ENCODE measurements at places on chromosomes 4 and X. TPM values are rescaled to one million over a fixed set of nuclear protein-coding genes. Genes with fewer than 3 reads are reported as not detected.

The MTMR8 gene
- total RNA-seq = 0.33 TPM

The ATP1B4 gene
- not detected for total RNA-seq

The ADGRG4 gene
- total RNA-seq = not detected

The ARR3 gene
- total RNA-seq = not detected

The KDM6A gene
- total RNA-seq = 14.3 TPM

The NPY1R gene
- 0.17 TPM for total RNA-seq

The ZCCHC12 gene
- total RNA-seq = 0.19 TPM

The AMBN gene
- not detected for total RNA-seq

The PDCL2 gene
- not detected for total RNA-seq

The FHL1 gene
- total RNA-seq = 24.0 TPM

The SAT1 gene
- 419 TPM for total RNA-seq

The MAGEA9B gene
- total RNA-seq = not detected

The XG gene
- 0.07 TPM for total RNA-seq

The TACR3 gene
- total RNA-seq = not detected

The GALNTL6 gene
- total RNA-seq = 0.07 TPM

The TMPRSS11D gene
- not detected for total RNA-seq

The FAM53A gene
- 0.50 TPM for total RNA-seq

The CXCL8 gene
- 19.3 TPM for total RNA-seq

The ABLIM2 gene
- total RNA-seq = 1.7 TPM

The COL4A6 gene
- 17.1 TPM for total RNA-seq

The ANXA3 gene
- total RNA-seq = 53.7 TPM

The CXorf65 gene
- total RNA-seq = not detected

The GALNT7 gene
- total RNA-seq = 21.6 TPM

The ARSJ gene
- 4.6 TPM for total RNA-seq

The AR gene
- 3.1 TPM for total RNA-seq

The SFRP2 gene
- not detected for total RNA-seq

The TDO2 gene
- 0.43 TPM for total RNA-seq

The CXorf49B gene
- not detected for total RNA-seq

The SGMS2 gene
- total RNA-seq = 23.9 TPM

The UGT2B17 gene
- not detected for total RNA-seq
